Activated gamma-delta T cell treated with anti-CD3 and anti-CD28 coated beads, Interleukin-2, amount 50 U/mL, for 16 hours (primary cell): ENCODE measurements at places on chromosomes 13 and 19.

DNA sequence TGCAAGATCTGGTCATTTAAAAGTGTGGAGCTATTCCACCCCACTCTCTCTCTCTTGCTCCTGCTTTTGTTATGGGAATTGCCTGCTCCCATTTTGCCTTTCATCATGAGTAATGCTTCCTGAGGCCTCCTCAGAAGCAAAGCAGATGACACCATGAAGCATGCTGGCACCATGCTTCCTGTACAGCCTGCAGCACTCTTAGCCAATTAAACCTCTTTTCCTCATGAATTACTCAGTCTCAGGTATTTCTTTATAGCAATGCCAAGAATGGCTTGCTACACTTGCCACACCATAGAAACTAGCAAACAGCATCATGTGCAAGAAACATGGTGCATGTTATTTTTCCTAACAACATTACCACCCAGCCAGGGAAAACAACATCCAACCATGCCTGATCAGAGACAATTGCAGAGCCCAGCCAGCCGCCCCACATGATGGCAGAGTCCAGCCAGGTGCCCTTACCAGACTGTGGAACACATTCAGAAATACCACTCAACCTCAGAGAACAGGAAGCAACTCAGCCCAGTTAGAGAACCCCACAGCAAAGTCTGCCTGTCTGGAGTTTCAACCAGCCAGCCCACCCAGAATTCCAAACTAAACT is 36.9 kb downstream of the SYDE1 start:
- no peak for DNase-seq

GRCh38 chr13:26186995-26187394 is 35.1 kb downstream of the RNF6 start:
- DNase-seq, result no peak

DNA sequence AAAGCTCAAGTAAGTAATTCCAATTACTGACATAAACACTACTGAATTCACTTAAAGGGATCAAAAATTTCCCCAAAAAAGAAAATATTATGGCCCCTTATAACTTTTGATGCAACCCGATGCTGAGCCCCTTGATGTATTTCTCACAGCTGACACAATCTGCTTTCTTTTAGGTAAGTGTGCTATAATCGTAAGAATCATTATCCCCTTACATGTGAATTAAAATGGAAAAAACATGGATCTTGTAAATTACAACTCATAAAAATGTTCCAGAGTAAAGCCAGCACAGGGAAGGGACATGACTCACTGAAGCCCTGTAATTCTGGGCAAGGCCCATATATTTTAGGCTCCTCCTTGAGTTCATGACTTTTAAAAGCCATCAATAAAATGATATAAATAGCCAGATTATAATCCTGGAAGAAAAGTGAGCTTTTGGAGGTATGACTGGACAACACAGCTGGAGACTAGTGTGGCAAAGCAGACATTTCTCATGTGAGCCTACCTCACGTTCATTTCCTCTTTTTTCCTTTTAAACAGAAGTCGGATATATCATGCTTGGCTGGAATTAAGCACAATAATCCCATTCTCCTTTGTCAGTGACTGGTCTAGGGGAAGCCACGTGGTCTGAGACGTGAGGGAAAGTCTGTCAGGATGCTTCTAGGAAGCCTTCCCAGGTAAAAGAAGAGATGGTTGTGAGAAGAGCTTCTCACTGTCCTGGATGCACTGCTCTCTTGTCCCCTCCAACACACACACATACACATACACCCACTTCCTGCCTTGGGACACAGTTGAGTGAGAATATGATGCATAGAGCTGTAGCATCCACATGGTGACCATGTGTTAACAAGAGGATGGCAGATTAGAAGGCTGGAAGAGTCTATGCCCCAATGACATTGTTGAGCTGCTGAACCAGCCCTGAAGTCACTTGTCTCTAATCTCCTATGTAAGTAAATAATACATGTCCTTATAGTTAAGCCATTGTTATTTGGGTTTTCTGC is 165.4 kb downstream of the RGCC start:
- DNase-seq, result no peak

- DNase-seq, result no peak
Measured at GRCh38 chr19:5128251-5128935, 159.5 kb downstream of the KDM4B start.

DNA sequence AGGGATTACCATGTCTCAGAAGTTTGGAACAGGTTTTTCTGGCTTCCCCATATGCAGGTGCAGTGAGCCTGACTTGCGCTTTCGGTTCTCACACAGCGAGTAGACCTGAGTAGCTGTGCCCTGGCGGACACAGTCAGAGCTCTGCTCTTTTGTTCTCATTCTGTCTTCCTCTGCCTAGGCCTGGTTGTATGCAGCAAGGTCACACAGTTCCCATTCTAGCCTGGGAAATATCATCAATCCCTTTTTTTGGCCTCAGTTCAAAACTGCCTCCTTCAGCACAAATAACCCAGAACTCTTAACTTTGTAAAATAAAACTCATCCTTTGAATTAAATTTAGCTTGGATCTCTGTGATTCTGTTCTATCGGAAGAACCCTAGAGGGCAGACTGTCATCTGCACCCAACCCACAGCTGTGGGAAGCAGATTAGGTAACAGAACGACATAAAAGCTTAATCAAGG is 10.2 kb downstream of the OXGR1 start:
- DNase-seq, result no peak

GRCh38 chr13:34842466-34842865 is 99.6 kb upstream of the NBEA start:
- DNase-seq, result no peak

DNA sequence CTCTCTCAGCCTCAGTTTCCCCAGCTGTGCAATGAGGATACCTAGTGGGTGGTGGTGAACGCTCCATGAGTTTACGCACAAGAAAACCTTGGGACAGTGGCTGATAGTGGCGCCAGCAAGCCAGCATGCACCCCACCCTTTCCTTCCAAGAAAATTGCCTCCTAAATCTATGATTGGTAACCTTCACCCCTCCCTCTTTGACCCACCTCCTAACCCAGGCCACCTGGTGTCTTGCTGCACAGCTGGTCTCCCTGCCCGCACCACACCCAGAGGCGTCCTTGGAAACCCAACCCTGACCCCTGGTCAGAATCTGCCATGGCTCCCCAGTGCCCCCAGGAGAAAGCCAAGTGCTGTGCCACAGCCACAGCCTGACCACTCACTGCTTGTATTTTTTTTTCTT is 22.8 kb upstream of the BCL3 start:
- no peak for DNase-seq

GRCh38 chr19:48818234-48818820 is 7.5 kb upstream of the BCAT2 start:
- no peak for DNase-seq
